ENCODE measurements at places on chromosomes 1 and 21.

DNA sequence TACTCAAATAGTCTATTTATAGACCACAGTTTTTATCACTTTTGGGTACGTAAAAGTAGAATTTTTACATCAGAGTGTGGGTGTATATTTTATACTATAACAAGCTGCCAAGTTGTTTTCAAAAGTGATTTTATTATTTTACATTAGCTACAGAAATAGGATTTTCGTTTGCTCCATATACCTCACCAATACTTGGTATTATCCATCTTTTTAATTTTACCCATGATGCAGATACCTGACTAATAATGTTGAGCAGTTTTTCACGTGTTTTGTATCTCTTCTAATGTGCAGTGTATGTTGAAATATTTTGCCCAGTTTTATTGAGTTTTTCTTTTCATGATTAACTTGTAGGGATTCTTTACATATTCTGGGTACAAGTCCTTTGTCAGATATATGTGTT is 379.8 kb downstream of the MATN1 start:
- DNase-seq, result no peak

- no peak for DNase-seq
These were observed 766.6 kb downstream of the ADGRL2 start for GRCh38 chr1:82567348-82567747.

GRCh38 chr1:63142001-63142400 is 180.4 kb upstream of the FOXD3 start:
- no peak for DNase-seq

GRCh38 chr21:27275294-27275927 is 308.5 kb upstream of the ADAMTS5 start:
- DNase-seq, result no peak

GRCh38 chr21:16194788-16195537 is 465.2 kb downstream of the USP25 start:
- no peak for DNase-seq

- DNase-seq, result no peak
These were observed 6.3 kb downstream of the APOBEC4 start for GRCh38 chr1:183646776-183647175.

- DNase-seq, result no peak
These were observed 471.4 kb downstream of the PTBP2 start for GRCh38 chr1:97192872-97193572.

DNA sequence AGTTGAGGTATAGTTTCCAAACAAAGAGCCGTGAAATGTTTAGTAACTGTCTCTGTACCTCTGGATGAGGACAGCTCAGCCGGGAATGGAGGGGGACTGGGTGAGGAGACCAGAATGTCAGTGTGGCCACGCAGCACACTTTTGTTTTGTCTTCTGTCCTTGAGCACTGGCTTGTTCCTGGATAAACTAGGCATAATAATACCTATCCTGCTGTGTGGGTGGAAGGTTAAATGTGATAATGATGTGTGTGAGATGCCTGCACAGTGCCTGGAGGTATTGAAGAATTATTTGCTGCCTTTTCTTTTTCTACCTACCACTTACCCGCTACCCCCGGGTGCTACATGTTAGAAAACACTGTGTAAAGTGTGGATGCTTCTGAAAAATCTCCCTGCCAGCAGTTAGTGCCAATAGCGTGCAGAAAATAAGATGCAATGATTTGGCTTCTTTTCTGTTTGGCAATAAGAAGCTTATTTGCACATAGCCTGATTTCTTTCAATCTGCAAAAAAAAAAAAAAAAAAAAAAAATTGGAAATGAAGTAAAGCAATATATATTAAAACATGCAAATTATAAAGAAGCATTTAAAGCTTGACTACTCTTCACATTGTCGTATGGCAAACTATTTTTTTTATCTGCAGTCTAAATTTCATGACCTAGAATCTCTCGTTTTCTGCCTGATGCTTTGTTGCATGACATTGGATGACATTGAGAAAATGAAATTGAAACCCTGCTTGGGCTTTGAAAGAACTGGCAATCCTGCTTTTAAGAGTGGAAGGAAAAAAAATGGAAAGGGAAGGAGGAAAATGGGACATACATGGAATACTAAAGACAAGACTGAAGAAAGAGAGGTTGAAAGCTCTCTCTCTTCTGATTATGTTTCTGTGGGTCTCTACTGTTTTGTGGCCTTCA is 89.5 kb downstream of the DISC1 start:
- DNase-seq, result no peak

GRCh38 chr1:206469411-206469932 is 804 bp upstream of the IKBKE start:
- no peak for DNase-seq

GRCh38 chr1:102751111-102751510 is 357.2 kb downstream of the COL11A1 start:
- no peak for DNase-seq

DNA sequence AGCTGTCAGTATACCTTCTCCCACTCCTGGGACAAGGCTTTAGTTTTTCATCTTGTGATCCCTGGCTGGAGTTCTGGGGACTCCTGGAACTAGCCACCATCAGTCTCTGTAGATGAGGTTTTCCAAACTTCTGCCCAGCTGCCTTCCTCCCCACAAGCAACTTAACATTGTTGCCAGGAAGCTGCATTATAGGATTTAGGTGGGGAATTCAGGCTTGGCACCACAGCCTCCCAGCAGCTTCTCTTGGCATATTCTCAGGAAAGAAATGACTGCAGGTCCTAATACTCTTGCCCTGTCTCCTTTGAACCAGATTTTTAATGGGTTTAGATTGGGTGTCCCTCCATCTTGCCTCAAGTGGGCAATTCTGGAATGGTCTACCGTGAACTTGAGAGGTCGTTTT is 18.6 kb upstream of the KCNQ4 start:
- DNase-seq, result no peak

GRCh38 chr1:110967256-110967655 is 3.5 kb upstream of the LRIF1 start:
- no peak for DNase-seq

DNA sequence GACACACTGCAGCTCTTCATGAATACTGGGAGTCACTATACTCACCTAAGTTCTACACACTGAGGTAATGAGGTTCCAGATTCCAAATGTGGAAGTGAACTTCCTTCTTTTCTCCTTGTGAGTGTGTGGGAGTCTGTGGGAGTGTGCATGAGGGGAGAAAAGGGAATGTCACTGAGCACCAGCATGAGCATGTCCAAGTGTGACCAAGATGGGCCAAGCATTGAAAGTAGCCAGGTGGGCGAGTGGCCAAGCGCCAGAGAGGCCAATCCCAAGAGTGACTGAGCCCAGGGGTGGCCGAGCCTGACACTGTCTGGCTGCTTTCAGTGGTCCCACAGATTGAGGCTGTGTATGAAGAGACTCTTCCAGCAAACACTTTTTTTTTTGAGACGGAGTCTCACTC is 132.3 kb downstream of the HLCS start:
- DNase-seq, result no peak

GRCh38 chr1:150429805-150430204 is 57.4 kb upstream of the TARS2 start:
- no peak for DNase-seq

DNA sequence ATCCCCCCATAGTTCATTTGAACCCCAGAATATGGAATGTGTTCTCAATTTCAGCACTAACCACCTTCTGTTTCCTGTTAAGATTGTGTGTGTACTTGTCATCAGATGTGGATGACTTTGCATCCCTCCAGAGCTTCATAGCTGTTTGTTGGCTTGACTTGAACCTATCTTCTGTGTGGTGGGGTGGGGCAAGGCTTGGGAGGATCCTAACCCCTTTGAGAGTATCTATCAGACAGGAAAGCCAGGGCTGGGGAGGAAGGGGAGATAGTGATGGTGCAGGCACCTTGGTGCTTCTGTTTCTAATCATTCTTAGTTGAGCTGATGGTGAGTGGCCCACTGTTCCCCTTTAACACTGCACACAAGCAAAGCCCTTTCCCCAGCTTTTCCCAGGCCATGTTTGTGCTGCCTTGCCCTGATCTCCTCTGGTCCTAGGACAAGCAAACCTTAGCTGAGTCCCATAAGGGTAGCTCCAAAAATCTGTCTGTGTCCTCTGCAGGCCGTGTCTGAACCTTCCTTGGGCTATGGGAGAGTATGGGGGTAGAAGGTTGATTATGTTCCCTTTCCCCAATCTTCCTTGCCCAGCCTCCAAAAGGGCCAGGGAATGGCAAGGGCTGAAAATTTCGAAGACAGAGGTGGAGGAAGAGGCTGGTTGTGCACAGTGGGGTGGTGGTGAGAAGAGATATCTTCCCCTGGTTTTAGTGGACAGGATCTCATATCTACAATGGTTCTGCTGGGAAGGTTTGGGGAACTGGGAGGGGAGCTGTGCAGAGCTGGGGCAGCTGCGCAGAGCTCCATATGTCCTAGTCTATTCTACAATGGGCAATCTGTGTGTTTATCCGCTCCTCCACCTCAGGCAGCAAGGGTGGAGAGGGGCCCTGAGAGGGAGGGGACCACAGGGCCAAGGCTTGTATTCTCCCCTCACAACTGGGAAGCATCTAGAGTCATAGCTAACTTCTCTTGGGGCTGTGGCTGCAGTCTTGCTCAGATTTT is 1.4 kb downstream of the NHLH1 start:
- DNase-seq, result no peak

DNA sequence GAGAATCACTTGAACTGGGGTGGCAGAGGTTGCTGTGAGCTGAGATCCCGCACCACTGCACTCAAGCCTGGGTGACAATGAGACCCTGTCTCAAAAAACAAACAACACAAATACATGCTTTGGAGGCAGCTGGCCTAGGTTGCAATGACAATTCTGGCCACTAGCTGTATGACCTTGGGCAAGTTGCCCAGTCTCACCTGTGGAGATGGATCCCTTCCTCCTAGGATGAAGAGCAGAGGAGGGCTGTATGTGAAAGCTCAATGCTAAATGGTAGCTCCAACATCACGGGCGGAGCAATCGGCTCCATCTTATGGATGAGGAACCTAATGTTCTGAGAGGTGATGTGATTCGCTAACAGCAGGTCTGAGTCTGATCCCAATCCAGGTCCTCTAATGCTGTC is 20.6 kb downstream of the ADORA1 start:
- no peak for DNase-seq

- DNase-seq, result no peak
These were observed 59.5 kb downstream of the MRPS6 start for GRCh38 chr21:34132926-34133325.

- no peak for DNase-seq
These were observed 5.4 kb upstream of the ALPL start for GRCh38 chr1:21503706-21504377.

DNA sequence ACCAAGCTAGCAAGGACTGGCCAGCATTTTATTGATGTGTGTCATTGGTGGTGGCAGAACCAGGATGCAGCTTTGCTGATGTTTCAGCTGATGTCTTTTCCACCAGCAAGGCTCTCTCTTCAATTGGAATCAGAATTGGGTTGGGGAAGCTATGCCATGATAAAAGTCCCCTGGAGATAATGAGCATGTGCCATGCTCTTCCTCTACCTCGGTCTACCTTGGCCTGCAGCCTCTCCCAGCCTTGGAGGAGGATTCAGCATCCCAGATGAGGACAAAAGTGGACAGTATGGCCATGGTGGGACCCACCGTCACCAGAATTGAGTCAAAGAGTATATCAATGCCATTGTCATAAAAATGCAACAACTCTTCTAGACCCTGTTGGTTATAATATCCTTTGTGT is 8.6 kb downstream of the AVPR1B start:
- DNase-seq, result no peak

DNA sequence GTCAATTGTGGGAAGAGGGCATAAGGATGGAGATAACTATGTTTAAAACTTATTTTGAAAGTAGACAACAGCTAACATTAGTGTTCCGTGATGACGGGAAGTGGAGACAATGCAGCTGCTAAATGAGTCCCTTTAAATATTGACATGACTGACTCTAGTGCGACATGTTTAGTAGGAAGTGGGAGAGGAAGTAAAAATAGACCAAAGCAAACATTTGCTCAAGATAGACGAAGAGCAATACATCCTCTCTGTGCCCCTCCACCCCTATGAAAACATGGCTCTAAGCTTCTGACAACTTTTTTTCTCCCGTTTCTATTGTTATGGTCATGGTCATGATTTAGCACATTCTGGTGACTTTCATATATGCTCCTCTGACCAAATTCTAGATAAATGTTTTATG is 60.0 kb upstream of the HMCN1 start:
- no peak for DNase-seq

DNA sequence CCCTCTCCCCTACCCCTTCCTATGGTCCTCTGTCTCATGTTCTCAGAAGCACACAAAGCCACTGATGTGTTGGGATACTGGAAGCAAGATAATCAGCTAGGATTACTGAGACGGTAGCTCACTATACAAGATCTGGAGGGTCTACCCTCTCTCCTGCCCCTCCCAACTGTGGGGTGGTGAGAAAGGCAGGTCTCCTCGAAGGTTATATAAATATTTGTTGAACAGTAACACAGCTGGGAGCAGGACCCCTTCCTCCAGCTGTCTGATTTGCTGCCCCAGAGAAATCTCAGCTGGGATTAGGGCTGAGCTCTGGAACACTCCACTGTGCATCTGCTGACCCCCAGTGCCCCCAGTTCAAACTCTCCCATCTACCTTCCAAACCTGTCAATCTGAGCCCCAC is 94.2 kb upstream of the IPO9 start:
- no peak for DNase-seq

- DNase-seq, result no peak
These were observed 29.3 kb upstream of the ERO1B start for GRCh38 chr1:236311040-236311439.

DNA sequence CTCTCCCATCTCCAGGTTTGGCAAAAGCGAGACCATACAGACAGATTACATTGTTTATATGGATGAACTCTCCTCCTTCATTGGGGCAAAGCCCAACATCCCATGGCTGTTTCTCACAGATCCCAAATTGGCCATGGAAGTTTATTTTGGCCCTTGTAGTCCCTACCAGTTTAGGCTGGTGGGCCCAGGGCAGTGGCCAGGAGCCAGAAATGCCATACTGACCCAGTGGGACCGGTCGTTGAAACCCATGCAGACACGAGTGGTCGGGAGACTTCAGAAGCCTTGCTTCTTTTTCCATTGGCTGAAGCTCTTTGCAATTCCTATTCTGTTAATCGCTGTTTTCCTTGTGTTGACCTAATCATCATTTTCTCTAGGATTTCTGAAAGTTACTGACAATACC is 26.4 kb downstream of the FMO3 start:
- no peak for DNase-seq

DNA sequence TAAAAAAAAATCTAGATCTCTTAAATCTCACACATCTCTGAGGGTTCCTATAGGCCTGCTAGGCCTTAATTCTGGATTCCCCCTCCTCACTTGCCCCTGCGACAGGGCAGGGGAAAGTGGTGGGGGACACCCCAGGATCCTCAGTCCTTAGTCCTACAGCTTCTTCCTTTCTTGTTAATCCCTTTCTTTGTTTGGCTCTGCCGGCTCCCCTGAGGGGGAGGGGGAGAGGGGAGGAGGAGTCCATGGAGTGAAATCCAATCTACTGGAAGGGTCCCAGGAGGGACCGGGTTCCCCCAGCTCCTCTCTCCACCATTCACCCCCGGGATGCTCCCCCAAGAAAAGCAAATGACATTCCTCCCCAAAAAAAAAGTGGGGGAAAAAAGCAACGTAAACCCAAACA is 8.5 kb downstream of the MEX3A start:
- DNase-seq, result no peak

DNA sequence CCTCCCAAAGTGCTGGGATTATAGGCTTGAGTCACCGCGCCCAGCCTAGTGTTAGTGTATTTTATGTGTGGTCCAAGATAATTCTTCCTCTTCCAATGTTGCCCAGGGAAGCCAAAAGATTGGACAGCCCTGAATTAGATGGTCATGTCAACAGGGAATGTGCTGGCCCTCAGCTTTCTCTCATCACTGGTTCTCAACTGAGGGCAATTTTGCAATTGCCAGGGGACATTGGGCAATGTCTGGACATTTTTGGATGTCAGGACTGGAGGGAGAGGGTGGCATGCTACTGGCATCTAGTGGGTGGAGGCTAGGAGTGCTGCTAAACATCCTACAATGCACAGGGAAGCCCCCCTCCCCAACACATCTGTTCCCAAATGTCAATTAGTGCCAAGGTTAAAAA is 95.0 kb downstream of the LAMC2 start:
- no peak for DNase-seq
